Stimulated activated CD4-positive, alpha-beta T cell treated with anti-CD3 and anti-CD28 coated beads, TNF-alpha, amount 100 ng/mL, for 1 hour (primary cell): ENCODE measurements at places on chromosomes 1 and 21.

DNA sequence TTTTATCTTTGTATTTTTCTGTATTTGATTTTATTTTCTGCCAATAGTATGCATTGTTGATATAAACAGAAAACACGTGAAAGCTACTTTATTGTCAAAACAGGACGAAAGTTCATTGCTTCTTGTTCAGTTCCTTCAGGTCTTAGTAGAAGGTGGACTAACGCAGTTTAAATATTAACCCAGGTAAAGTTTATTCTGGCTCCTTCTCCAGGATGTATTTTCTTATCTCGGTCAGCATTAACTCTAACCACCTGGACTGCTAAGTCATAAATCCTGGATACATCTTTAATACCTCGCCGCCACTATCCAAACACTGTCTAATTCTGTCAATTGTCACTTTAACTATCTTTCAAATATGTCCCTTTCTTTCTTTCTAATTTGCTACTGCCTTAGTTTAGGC is 5.7 kb upstream of the SOAT1 start:
- DNase-seq, result no peak

DNA sequence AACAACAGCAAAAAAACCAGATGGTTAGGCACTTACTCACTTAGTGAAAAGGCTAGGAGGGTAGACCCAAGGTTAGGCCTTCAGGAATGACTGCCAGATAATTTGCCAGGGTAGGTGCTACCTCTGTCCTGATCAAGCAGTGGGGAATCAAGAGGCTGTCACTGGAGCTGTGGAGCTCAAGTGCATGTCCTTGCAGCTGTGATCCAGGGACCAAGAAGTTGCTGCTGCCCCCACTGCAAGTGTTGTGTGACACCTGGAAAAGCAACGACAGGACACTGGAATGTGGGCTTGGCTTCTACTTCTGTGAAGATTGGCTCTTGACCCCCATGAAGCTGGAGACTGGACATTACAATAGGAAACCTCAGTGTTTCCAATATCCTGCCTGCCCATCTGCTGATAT is 72.1 kb downstream of the PEX14 start:
- DNase-seq, result no peak

DNA sequence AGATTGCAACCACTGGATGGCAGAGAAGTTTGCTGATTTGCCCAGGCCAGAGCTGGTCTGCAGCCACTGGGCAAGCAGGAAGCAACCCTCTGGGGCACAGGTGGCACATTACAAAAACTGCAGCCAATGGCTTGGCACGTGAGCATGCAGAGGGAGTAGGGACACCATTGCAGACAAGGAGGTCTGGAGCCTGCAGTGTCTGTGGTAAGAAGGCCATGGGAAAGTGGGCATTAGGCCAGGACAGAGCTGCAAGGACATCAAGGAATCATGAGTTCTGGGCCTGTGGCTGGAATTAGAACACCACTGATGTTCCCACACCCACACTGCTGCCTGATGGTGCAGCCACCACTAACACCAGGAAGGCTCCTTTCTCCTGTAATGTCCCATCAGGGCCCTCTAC is 113.0 kb downstream of the TSEN15 start:
- DNase-seq, result no peak

GRCh38 chr1:54009406-54009805 is 8.6 kb downstream of the LDLRAD1 start:
- no peak for DNase-seq

DNA sequence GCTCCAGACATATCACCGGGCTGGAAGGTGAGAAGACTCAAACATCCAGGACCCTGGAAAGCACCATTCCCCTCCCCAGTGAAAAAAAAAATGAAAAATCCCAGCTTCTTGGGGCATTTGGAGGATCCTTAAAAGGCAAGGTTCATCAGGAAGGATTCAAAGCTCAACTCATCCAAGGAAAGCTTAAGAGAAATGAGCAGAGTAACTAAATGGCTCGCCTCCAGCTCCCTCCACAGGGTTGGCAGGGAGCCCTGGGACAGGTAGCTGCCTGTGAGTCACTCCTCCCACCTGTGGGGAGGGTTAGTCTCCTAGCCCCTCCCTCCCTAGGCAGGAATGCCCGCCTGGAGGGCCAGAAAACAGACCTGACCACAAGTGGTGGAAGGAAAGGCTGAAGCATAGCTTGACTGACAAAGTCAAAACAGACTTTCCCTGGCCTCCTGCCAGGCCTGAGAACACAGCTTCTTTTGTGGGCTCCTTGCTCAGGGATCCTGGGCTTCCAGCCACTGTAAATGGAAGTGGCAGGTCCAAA is 712 bp upstream of the LAMB3 start:
- DNase-seq, result peak; percentile 12

GRCh38 chr1:151356696-151357095 is 9.6 kb upstream of the RFX5 start:
- DNase-seq, result no peak

DNA sequence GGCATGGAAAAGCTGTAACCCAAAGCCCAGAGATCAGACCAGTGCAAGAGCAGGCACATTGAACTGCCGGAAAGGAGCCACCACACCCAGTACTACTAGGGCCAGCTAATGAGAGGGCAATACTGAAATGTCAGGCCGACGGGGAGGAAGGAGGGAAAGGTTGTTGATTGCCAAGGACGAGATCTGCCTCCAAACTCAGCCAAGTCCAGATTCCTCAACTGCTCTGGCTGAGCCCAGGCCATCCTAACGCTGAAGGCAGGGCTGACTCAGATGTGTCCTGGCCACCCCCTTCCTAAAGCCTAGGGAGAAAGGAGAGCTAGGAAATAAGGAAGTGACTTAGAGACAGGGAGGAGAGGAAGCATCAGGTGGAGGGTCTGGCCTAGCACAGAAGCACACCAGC is 42.1 kb upstream of the IPO9 start:
- DNase-seq, result no peak

- DNase-seq, result no peak
Observed at GRCh38 chr1:37825506-37825905, 17.5 kb upstream of the YRDC start.

- DNase-seq, result no peak
Observed at GRCh38 chr1:89104147-89104546, 21.8 kb downstream of the GBP2 start.

GRCh38 chr1:67676287-67676686 is 8.7 kb upstream of the GADD45A start:
- no peak for DNase-seq

DNA sequence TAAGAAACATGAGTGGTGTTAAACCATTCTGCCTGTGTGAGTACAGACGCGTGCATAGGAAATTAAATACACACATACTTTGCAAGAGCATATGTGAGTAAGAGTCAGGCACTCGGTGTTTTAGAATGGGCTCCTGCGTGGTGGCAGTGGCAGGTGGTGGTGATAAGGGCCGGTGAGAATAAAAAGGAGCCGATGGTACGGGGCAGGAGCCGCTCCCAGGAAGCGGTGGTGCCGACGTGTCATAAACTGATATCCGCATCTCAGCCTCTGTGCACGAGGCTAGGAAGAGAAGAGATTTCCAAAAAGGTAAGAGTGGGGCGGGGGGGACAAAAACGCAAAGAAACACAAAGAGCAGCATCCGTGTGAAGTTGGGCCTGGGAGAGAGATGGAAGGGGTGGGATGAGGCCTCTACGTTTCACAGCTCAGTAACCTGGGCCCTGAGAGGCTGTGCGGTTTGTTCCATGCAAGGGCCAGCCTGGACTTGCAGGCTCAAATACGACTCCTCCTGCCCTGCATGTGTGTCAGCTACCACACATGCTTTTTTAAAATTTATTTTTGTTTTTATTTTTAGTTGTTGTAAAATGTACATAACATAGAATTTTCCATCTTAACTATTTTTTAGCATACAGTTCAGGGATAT is 127.7 kb upstream of the COL6A1 start:
- no peak for DNase-seq

GRCh38 chr1:46672696-46673095 is 1.0 kb downstream of the TEX38 start:
- DNase-seq, result no peak

DNA sequence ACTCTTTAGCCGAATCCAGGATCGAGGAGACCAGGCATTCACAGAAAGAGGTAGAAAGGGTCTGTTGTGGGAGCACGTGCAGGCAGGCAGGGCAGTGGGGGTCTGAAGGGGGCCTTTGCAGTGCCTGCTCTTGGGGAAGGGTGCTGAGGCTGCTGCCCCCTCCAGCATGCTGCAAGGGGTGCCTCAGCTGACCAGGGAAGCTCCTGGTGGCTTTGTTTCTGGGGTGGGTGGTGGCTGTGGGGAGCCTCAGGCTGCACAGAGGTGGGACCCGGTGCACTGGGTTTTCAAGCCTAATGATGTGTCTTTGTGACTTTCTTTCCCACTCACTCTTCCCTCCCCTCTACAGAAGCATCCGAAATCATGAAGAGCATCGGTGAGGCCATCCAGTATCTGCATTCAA is 41.5 kb upstream of the IL19 start:
- no peak for DNase-seq
